ENCODE measurements at places on chromosomes 7 and 10.

GRCh38 chr10:19920075-19920726 is 104.0 kb downstream of the PLXDC2 start:
- H3K4me1 ChIP-seq, result peaks cover 7% of the 10 kb centered on the region
- no peaks in the 10 kb centered on the region for H3K27me3 ChIP-seq
- no peak for DNase-seq
- H3K4me3 ChIP-seq, result no peak overlapping the region
- H3K36me3 ChIP-seq, result no peaks in the 10 kb centered on the region

DNA sequence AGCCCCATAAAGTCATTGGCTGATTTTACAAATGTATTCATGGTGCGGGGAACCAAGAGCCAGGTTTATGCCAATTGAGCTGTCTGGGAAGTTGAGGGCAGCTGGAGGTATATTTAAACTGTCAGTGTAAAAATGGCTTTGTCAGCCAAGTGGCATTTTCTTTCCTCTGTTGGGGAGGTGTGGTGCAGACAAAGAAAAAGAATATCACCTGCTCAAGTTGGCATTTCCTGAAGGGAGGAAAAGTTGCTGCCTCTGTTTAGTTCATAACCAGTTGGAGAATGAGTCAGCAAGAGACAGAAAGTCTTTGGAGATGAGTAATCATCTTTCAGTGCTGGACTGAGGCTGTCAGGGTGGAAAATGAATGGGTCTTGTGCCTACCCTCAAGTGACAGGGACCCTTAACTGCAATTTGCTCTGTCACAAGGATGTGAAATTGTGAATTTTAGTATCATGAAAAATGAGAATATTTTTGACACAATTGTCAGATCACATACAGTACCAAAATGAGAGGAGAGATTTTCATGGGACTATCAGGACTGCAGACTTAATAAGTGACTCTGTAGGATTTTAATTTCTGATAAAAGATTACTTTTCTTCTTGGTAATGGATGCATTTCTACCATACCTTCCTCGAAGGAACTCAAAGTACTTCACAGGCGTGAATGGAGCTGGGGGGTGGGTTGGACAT is 137.3 kb downstream of the ANLN start:
- H3K27ac ChIP-seq, result no peak overlapping the region
- no peaks in the 10 kb centered on the region for H3K27me3 ChIP-seq
- H3K36me3 ChIP-seq, result no peaks in the 10 kb centered on the region
- peaks cover 4% of the 10 kb centered on the region for H3K4me1 ChIP-seq

DNA sequence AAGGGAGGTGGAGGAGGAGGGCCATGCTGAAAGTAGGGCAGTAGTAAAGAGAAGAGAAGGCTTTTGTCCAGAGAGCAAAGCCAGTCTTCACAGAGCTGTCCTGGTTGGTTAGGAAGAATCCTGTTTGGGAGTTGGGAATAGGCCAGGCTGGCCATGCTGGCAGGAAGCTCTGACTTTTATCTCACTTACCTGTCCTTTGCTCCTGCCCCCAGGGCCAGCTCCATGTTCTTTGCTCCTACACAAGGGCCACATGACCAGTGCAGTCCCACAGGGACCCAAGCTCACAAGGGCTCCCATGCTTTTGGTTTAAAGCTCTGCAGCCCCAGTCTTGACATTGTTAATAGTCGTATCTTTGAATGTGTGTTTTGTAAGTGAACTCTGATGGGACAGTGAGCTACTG is 161.6 kb upstream of the KMT2E start:
- no peaks in the 10 kb centered on the region for H3K4me1 ChIP-seq
- H3K27me3 ChIP-seq, result no peaks in the 10 kb centered on the region
- DNase-seq, result no peak

DNA sequence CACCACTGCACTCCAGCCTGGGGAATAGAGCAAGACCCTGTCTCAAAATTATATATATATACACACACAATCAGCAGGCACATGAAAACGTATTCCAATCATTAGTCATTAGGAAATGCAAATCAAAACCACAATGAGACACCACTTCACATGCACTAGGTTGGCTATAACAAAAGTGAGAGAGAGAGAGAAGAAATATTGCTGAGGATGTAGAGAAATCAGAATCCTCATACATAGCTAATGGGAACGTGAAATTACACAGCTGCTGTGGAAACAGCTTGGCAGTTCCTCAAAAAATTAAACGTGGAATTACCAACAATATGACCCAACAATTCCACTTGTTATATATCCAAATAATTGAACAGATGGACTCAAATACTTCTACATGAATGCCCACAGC is 43.3 kb upstream of the CNNM1 start:
- no peak overlapping the region for H3K4me3 ChIP-seq
- no peaks in the 10 kb centered on the region for H3K4me1 ChIP-seq
- DNase-seq, result no peak
- no peaks in the 10 kb centered on the region for H3K36me3 ChIP-seq
- H3K27me3 ChIP-seq, result no peaks in the 10 kb centered on the region

GRCh38 chr7:26115650-26116049 is 36.3 kb upstream of the NFE2L3 start:
- H3K27me3 ChIP-seq, result no peaks in the 10 kb centered on the region
- H3K4me3 ChIP-seq, result no peak overlapping the region
- no peaks in the 10 kb centered on the region for H3K36me3 ChIP-seq
- peak; percentile 6 for DNase-seq
- H3K4me1 ChIP-seq, result no peaks in the 10 kb centered on the region
- no peak overlapping the region for H3K27ac ChIP-seq
